GM12878 (cell line): ENCODE measurements at places on chromosomes 3 and 15.

DNA sequence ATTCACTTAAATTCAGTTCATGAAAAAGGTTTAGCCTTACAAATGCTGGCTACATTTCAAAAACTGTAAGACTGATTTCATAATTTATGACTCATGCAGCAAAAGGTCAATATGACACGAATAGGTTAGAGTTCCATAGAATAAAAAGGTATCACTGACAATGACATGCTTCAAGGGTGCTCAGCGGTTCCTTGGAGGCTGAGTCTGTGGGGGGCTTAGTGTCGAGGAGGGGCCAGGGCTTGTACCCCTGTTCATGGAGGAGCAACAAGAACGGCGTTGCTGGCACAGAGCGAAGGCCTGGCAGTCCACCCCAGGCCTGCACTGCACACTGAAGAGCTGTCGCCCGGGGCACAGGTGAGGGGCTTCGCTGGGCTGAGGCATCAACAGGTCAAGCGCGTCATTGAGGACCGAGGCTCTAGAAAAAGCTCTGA is 174.2 kb downstream of the NR1D2 start:
- H3K36me3 ChIP-seq = no peaks in the 10 kb centered on the region
- H3K27me3 ChIP-seq = no peaks in the 10 kb centered on the region
- H3K4me3 ChIP-seq = no peak overlapping the region
- no peak for DNase-seq

DNA sequence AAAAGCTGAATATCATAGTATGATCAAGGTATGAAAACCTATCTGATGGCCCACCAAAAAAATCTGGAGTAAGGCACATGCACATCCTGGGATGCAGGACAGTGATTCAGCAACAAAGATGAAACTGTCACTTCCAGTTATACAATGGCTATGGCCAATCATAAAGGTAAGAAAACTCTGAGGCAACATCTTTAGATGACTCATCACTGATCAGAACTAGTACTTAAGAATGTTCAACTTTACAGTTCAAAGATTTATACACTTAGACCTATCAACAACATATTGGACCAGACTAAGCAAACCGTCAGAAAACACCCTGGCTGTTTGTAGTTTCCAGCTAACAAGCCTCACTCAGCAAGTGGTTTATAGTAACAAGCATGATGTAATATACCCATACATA is 21.3 kb upstream of the PLCH1 start:
- no peak overlapping the region for H3K27ac ChIP-seq
- H3K27me3 ChIP-seq = no peaks in the 10 kb centered on the region
- no peaks in the 10 kb centered on the region for H3K36me3 ChIP-seq
- H3K4me1 ChIP-seq = no peaks in the 10 kb centered on the region

GRCh38 chr3:53776494-53777101 is 69.6 kb downstream of the CHDH start:
- no peaks in the 10 kb centered on the region for H3K27me3 ChIP-seq
- no peak overlapping the region for H3K27ac ChIP-seq
- no peak for DNase-seq
- H3K4me3 ChIP-seq = no peak overlapping the region
- H3K4me1 ChIP-seq = peaks cover 22% of the 10 kb centered on the region

- peaks cover 9% of the 10 kb centered on the region for H3K4me1 ChIP-seq
- H3K27me3 ChIP-seq = no peaks in the 10 kb centered on the region
- H3K4me3 ChIP-seq = no peak overlapping the region
- H3K27ac ChIP-seq = no peak overlapping the region
- H3K36me3 ChIP-seq = no peaks in the 10 kb centered on the region; the same call in 1 of the 2 replicates
Observed at GRCh38 chr15:40787991-40788390, 18.2 kb downstream of the C15orf62 start.

GRCh38 chr15:80536716-80537115 is 132.5 kb downstream of the ARNT2 start:
- no peak overlapping the region for H3K27ac ChIP-seq
- no peaks in the 10 kb centered on the region; the same call in 1 of the 2 replicates for H3K27me3 ChIP-seq
- no peaks in the 10 kb centered on the region for H3K36me3 ChIP-seq
- no peaks in the 10 kb centered on the region for H3K4me1 ChIP-seq
- H3K4me3 ChIP-seq = no peak overlapping the region
- DNase-seq = no peak

DNA sequence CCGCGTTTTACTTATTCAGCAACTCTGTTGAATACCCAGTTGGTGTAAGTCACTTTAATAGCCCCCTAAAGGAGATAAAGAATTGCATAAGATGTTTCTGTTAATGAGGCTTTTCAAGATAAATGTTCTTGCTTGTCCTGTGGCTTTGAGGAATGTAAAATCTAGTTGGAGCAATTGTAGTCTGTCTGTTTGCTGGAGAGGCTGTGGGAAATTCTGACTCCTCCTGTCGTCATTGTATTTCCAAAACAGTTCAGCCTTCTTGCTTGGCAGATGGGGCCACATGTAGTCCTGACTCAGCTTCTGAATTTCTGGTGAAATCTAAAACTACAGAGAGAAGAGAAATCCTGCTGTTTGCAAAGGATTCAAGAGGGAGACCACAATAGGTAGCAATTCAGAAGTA is 114.4 kb downstream of the RYR3 start:
- no peak overlapping the region for H3K27ac ChIP-seq
- DNase-seq = no peak
- H3K4me3 ChIP-seq = no peak overlapping the region
- no peaks in the 10 kb centered on the region for H3K36me3 ChIP-seq

DNA sequence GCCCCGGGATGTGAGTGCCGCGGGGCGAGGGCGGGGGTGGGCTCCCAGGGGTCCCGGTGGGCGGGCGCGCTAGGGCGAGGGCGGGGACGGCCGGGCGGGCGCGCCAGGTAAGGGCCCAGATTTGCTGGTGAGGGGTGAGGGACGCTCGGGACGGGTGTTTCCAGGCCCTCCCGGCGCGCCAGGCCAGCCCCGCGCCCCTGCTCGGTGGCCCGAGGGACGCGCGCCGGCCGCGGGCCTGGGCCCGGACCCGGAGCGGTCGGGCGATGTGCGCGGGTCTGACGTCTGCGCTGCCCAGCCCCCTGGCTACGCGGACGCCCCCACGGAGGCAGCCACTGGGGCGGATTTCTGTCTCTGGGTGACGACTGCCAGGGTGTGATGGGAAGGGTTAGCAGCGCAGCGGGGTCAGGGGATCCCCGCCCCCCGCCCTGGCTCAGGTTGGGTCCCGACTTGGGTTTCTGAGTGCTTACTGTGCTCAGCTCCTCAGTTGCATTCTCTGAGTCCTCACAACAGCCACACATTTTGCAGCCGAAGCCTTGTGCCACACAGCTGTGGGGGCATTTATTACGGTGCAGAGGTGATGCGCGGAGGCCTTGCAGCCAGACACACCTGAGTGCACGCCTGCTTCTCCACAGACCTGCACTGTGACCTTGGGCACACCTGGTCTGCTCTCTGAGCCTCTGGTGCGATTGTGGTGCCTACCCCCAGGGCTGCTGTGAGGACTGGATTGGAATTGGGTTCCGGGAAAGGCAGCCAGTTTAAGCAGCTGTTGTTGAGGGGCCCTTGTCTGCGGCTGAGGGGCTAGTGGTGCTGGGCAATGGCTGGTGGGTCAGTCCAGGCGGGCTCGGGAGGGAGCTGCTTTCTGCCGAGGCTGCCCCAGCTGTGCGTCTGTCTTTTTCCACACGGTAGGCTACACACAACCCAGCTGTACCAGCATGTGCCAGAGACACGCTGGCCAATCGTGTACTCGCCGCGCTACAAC is 523 bp downstream of the HDAC11 start:
- peak overlapping the region; percentile 64 for H3K4me3 ChIP-seq
- H3K27me3 ChIP-seq = no peaks in the 10 kb centered on the region; the same call in 1 of the 2 replicates
- H3K4me1 ChIP-seq = peaks cover 3% of the 10 kb centered on the region; the same call in 1 of the 2 replicates
- H3K27ac ChIP-seq = no peak overlapping the region
- H3K36me3 ChIP-seq = no peaks in the 10 kb centered on the region

- H3K27me3 ChIP-seq = no peaks in the 10 kb centered on the region
- H3K36me3 ChIP-seq = peaks cover 4% of the 10 kb centered on the region; the same call in 1 of the 2 replicates
- H3K4me1 ChIP-seq = peaks cover 34% of the 10 kb centered on the region
Observed at GRCh38 chr15:68224546-68225250, 4.8 kb downstream of the CLN6 start.

- no peak for DNase-seq
- no peaks in the 10 kb centered on the region for H3K27me3 ChIP-seq
- H3K27ac ChIP-seq = no peak overlapping the region
- H3K4me3 ChIP-seq = no peak overlapping the region
Observed at GRCh38 chr3:192745150-192745549, 17.8 kb upstream of the FGF12 start.

DNA sequence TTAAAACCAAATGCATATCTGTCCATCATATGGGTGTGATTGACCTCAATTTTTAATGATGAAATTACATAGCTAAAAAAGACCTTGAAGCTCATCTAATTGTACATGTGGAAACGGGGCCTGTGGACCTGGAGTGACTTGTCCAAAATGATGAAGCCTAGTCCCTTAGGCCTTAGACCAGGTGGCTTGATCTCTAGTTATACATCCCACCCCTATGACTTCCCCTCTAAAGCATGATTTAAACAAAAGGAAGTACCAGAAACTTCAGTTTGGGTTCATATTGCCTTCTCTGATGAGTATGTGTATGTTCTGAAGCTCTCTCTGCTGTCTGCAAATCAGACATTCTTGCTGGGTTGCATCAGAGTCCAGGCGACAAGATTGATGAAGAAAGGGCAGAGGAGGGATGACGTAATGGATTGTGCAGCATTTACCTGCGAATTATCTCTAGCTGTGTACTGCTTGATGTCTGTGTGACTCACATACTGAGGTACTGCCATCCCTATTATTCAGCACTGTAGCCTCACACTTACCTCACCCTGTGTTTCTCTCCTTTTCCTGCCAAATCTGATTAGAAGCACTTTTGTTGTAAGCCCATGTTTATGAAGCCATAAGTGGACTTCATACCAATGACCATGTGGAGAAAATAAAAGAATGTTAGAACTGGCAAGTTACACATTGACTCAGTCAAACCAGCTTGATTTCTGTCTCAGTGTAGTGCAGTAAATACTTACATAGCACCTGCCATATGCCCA is 111.5 kb downstream of the FILIP1L start:
- no peaks in the 10 kb centered on the region for H3K36me3 ChIP-seq
- H3K27ac ChIP-seq = no peak overlapping the region
- no peak for DNase-seq
- H3K4me3 ChIP-seq = no peak overlapping the region
- peaks cover 2% of the 10 kb centered on the region; the same call in 1 of the 2 replicates for H3K4me1 ChIP-seq

DNA sequence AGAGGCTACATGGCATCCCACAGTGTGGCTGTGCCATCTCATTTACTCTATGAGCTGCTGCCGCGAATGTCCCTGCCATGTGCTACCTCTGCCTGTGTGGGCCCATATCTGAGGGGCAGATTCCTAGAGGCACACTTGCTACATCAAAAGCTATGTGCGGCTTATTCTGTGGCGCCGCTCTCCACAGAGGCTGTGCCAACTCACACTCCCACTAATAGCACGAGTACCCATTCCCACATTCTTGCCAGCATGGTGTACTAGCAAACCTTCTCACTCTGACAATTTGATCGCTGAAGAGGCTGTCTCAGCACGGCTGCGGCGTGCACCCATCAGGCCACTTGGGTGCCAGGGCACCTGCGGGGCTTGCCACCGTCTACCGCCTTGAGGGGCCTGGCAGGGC is 31.2 kb upstream of the MUSTN1 start:
- H3K27ac ChIP-seq = no peak overlapping the region
- H3K4me3 ChIP-seq = no peak overlapping the region
- no peaks in the 10 kb centered on the region for H3K27me3 ChIP-seq
- no peak for DNase-seq
